ENCODE measurements at places on chromosomes 11 and 22.
A peak's percentile ranks its signal among the peaks of the same experiment; 100 is the strongest.

- no peak for DNase-seq
Observed at GRCh38 chr22:25051073-25051472, 98.6 kb downstream of the KIAA1671 start.

GRCh38 chr22:45496451-45496941 lies 6.2 kb upstream of the FBLN1 start:
- no peak for DNase-seq

GRCh38 chr22:36323855-36324331 lies 63.9 kb downstream of the MYH9 start:
- DNase-seq: no peak

DNA sequence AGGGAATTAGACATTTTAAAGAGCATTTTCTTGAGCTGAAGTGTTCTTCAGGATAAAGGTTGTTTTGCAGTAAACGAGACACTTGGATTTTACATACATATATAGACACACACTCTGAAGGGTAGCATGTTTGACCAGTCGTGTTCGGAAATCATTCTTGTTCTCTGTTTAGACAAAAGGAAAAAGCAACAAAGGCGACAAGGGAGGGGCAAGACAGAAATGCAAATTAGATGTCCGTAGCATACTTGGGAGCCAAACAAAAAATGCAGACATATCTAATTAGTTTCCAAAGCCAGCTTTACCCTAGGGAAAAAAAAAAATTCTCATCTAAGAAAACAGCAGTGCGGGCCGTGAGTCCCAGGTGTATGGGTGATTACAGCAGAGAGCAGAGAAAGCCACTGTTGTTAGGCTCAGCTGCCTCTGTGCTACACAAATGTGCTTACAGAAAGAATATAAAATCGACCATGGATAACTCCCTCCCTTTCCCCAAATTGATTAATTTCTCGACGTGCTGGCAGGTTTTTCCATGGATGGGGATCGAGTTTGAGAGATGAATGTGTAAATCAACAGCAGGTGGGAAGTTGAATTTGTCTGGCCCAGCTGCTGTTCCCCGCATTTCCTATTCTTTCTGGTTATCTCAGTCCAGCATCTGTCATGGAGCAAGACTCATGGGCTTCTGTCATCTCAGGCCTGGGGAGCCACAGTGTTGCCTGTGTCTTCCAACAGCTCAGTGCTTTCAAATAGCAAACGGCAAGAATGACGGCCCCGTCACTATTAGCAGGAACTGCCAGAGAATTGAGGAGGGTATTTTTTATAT lies 176.5 kb upstream of the TTC12 start:
- DNase-seq: no peak

DNA sequence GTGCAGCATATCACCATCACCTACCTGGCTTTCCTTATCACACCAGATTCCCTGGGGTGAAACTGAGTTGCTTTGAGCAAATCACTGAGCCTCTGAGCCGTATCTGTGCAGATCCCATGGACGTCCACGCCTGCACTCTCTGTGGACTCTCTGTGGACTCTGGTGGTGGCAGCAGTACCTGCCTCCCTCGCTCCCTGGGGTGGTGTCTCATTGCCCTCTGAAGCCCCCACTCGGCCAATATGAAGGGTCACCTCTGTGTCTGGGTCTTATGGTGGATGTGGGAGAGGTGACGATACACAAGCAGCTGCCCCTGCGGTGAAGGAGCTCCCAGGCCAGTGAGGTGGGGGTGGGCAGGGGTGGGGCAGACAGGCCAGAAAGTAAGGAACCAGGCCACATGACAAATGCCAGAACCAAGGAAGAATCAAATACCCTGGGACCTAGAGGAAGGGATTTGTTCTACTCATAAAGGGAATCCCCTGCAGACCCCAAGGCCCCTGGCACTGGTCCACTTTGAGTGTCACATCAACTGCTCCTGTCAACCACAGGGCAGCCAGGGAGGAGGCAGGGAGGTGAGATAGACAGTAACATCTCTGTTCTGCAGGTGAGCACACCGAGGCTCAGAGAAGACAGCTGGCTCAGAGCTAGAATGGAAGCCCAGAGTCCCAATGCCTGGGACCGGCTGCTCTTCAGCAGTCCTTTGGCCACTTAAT lies 9.2 kb upstream of the CHST1 start:
- DNase-seq: no peak

- no peak for DNase-seq
Observed at GRCh38 chr11:79592824-79593223, 152.0 kb upstream of the TENM4 start.

GRCh38 chr11:24132471-24132870 lies 364.4 kb upstream of the LUZP2 start:
- no peak for DNase-seq

DNA sequence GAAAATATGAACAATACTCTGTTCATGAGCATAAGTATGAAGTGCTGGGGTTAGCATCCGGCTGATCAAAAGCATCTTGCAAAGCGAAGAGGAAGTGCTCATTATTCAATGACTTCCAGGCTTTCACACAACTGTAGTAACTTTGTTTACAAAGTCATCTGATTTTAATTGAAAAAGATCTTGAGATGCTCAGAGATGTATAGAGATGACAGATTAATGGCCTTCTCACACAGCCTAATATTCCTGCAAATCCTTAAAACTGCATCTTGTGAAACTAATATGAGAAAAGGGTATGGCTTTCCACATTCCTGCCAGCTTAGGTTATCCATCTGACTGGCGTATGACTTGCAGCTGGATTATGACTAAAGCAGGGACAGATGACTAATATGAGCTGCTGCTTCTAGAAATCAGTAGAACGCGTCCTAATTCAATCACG lies 125.4 kb downstream of the CASP12 start:
- peak; percentile 11 for DNase-seq

DNA sequence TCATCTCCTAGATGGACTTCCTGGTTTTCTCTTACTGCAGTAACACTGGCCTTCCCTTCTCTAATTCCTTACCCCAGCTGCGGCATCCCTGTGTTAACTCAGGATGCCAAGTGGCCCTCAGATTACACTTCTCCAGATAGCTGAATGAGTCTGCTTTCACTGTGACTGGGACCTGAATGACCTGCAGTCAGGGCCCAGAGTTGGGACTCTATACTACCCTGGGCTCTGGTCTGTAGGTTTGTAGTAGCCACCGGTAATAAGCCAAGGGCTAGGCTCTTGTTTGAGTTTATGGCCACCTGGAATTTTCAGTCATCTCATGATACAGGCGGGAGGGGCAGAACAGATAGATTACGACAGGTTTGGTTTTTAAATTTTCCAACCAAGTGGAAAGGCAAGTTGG lies 24.1 kb downstream of the TUB start:
- DNase-seq: no peak

- no peak for DNase-seq
Observed at GRCh38 chr11:130652671-130653335, 204.4 kb downstream of the ADAMTS15 start.

- DNase-seq: no peak
Observed at GRCh38 chr11:77214557-77214956, 86.5 kb downstream of the MYO7A start.

DNA sequence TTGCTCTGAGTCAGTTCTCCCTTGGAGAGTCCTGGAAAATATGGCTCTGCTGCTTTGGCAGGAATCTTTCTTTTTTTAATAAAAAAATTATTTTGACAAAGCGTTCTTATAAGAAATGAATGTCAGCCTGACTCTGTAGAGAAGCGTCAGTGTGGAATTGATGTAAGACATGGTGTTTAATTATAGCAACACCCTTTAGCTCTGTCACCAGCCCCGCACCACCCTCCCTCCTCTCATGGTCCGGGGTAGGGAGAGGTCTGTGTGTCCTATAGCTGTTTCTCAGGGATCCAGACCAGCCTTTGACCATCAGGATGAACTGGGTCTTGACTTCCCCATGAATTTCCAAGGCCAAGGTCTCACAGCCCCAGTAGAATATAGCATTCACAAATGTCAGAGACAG lies 120.6 kb downstream of the CHST1 start:
- no peak for DNase-seq

GRCh38 chr11:359181-359714 lies 10.1 kb upstream of the B4GALNT4 start:
- DNase-seq: peak; percentile 51

DNA sequence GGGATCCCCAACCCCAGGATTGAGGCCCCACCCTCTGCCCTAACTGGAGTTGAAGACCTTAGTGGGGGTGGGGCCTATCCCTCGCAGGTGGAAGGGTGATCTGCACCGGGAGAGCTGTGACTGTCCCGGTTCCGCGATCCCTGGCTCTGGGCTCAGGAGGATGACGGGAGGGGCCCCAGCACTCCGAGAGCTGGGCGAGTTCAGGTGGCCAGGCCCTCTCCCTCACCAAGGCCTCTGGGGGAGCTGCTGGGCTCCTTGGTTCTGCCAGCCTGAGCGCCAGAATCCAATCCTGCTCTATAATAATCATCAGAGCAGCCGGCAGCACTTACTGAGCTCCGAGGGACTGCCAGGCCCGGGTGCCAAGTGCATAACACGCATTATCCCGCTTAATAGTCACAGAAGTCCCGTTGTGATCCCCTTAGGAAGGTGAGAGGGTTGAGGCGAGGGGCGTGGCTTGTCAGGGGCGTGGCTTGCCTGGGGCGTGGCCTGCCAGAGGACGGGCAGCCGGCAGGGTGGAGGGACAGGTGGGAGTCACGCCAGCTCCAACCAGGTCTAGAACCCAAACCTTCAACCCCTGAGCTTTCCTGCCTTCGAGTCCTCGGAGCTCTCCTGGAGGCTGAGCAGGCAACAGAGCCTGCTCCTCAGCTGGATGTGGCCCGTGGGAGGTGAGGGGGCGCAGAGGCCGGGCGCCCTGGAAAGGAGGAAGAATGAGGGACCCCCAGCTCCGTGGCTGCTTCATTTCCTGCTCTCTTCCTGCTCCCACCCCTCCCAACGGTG lies 7.3 kb upstream of the SYT7 start:
- peak; percentile 64 for DNase-seq

- DNase-seq: no peak
Observed at GRCh38 chr11:19604679-19605375, 107.8 kb upstream of the NAV2 start.

DNA sequence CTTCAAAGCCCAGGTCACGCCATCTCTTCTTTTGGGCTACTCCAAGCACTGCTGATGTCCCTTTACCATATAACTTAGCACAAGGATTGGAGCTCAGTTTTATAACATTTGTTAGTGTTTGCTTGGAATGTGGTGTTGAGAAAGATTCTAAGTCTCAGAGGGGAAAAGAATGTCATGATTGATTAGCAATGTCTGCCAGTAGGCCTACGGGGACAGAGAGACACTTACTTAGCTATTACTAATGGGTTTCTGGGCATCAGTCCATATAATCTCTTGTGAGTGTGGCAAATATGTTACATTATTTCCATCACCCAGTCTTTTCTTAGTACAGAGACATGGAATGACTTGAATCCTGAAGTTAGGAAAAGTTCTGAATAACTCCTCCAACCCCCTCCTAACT lies 75.4 kb upstream of the FSHB start:
- DNase-seq: no peak

GRCh38 chr11:114664641-114665040 lies 13.7 kb upstream of the NXPE2 start:
- DNase-seq: no peak

GRCh38 chr22:41397143-41397811 lies 15.5 kb downstream of the TEF start:
- DNase-seq: no peak

DNA sequence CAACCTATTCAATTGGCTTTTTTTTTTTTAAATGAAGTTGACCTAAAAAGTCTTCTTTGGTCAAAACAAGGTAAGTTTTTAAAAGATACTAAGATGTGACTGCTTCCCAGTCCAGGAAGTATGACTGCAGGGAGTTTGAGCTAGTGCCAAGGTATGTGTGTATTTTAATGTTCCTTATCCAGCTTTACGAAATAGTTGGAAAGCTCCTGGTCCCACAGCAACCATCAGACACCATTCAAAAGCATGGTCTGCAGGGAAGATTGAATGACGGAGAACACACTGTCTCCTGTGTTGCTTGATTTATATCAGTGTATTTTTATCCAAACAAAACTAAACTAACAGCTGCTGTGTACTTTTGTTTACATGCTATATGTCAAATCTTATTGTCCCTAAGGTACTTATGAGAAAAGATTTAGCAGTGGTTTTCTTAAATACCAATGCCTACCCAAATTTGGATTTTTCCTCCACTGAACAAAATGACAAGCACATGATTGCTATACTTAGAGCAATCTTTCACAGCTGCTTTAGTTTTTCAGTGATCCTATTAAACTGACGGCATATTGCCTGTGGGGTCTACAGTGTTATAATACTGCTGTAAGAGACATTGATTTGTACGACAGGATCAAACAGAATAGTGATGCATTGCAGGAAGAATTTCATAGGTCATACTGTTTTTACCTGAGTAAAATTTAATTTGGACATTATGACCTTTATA lies 122.9 kb downstream of the DCDC1 start:
- no peak for DNase-seq

DNA sequence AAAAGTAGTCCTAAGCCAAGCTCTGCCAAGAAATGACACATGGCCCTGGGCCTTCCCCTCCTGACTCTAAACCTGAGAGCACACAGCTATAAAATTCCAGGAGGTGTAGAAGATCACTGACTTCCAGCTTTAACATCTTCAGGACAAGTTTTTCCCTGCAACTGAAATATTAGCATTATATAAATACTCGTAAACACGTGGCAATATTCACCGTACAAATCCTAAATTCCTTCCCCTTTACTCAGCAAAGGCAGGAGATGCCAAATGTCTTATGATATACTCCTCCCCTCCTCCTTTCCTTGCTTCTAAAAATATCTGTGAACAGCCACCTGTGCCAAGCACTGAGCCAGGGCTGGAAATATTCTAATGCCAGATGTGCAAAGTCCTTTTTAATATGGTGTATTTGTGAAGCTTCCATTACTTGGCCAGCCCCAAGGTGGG lies 194.0 kb downstream of the LARGE1 start:
- no peak for DNase-seq

GRCh38 chr11:134640971-134641968 lies 229.2 kb upstream of the B3GAT1 start:
- DNase-seq: no peak

DNA sequence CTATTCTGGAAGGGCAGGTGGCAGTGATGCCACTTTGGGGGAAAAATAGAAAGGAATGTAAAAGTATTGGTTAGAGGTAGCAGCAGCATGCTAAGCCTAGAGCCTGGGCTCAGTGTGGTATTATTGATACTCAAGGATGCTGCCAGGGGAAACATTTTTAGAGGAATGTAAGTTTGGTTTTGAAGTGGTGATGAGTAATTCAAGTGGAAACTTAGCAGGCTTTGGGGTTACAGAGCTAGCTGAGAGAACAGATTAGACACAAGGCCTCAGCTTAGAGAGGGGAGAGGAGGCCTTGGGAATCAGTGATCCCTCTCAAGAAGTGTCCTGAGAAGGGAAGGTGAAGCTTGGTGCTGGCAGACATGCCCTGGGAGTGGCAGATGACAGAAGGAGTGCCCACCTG lies 32.9 kb upstream of the DDI1 start:
- no peak for DNase-seq

Measured in CD4-positive, alpha-beta T cell treated with Interleukin-21 for 1 hour (primary cell).